ENCODE measurements at places on chromosomes 16 and 17.

DNA sequence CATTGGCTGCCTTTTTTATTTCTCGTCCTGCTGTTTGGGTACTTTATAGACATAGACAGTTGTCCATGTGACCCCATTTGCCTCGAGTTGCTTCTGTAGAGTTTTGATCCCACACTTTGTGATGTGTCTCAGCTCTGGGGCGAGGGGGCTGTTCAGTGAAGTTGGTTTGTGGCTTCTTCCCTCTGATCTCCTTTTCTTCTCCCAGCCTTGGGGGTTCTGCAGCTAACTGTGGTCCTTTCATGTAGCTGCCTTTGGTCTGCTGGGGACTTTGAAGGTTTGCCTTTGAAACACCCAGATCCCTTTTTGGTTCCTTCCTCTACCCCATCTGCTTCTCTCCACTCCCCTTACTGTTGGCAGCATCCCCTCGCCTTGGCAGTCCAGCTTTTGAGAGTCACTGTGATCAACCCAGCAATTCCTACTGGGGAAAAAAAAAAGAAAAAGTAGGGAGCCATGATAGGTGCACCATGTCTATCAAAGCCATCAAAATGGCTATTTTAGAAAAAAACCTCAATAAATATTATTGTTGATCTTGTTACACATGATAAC, 728.8 kb upstream of the RBFOX1 start:
- no peak for DNase-seq

GRCh38 chr17:21035406-21035805, 7.4 kb downstream of the USP22 start:
- DNase-seq: no peak

GRCh38 chr17:49495842-49496182, 719 bp downstream of the NGFR start:
- no peak for DNase-seq

DNA sequence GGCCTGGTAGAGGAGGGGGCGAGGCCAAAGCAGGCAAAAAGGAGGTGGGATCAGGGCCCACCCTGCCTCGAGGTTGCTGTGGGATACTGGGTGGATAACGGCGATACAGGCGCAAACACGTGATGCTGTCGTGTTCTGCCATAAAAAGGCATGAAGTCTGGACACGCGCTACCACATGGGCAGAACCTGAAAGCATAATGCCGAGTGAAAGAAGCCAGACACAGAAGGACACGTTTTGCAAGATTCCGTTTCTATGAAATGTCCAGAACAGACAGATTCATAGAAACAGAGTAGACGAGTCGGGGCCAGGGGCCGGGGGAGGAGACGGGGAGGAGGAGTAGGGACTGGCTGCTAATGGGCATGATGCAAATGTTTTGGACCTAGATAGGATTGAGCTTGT, 43.5 kb downstream of the ZDHHC7 start:
- no peak for DNase-seq

DNA sequence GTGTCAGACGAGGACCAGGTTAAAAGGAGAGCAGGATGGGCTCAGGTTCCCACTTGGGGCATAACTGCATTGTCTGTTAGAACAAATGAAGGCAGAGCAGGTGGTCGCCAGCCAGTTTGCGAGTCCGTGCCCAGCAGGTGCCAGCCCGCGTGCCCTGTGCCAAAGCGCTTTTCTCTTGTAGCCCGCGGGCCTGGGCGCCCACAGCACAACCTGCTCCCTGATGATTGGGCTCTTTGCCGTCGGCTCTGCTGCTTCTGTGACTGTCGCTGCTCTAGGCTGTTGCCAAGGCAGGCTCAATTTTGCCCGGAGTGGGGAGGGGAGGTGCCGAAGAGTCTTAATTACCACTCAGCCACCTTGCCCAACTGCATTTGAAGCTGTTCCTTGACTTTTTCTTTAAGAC, 21.1 kb downstream of the KNOP1 start:
- DNase-seq: no peak

Measured in non-pigmented ciliary epithelial cell (primary cell).